Activated CD4-positive, alpha-beta memory T cell treated with anti-CD3 and anti-CD28 coated beads, Interleukin-2, amount 10 ng/mL, durations not matched to agents 7 days and 5 days (primary cell): ENCODE measurements at places on chromosomes 3 and 15. TPM values are rescaled to one million over a fixed set of nuclear protein-coding genes. Genes with fewer than 3 reads are reported as not detected.

NANOGP8 gene
- total RNA-seq, result not detected

- DNase-seq, result no peak
- H3K27ac ChIP-seq, result no peak overlapping the region
- peaks cover 5% of the 10 kb centered on the region for H3K4me1 ChIP-seq
- peaks cover 27% of the 10 kb centered on the region for H3K27me3 ChIP-seq
Measured at GRCh38 chr15:69027976-69028518, 13.6 kb downstream of the NOX5 start.

DNA sequence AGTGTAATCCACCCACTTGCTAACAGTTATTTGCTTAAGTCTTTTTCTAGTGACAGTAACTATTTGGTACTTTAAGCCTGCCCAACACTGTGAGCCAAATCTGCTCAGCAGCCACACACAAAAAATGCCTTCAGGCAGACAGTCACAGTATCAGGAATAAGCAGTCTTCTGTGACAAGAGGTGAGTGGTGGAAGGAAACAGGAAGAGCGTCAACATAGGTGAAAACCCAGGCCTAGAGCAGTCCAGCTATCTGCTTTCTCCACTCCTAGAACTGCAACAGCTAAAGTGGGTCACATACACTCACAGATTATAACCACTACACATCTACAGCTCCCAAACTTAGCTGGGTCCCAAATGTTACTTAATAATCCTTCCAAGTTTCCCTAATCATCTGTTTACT lies 213.7 kb downstream of the ZBTB20 start:
- DNase-seq, result no peak
- no peaks in the 10 kb centered on the region for H3K36me3 ChIP-seq
- no peak overlapping the region for H3K4me3 ChIP-seq

- no peaks in the 10 kb centered on the region for H3K4me1 ChIP-seq
- no peaks in the 10 kb centered on the region for H3K36me3 ChIP-seq
- H3K4me3 ChIP-seq, result no peak overlapping the region
Measured at GRCh38 chr15:33822479-33822878, 145.8 kb upstream of the CHRM5 start.

GRCh38 chr15:34101366-34102174 lies at the start of the genes EMC7 and PGBD4:
Gene EMC7, minus strand, starts transcription at chr15:34101862. Its CDS starts 23 bp downstream, at chr15:34101839.
Gene PGBD4, plus strand, starts transcription at chr15:34102083. Its CDS starts 449 bp downstream, at chr15:34102532.
- peaks cover 33% of the 10 kb centered on the region for H3K36me3 ChIP-seq
- H3K4me3 ChIP-seq, result peak within 1 kb of the TSS; percentile 96
- DNase-seq, result peak; percentile 100
- H3K27me3 ChIP-seq, result no peaks in the 10 kb centered on the region
- peaks cover 37% of the 10 kb centered on the region for H3K4me1 ChIP-seq
- peak within 1 kb of the TSS; percentile 90 for H3K27ac ChIP-seq

- peak overlapping the region; percentile 39 for H3K4me3 ChIP-seq
- H3K4me1 ChIP-seq, result peaks cover 68% of the 10 kb centered on the region
- H3K27ac ChIP-seq, result peak overlapping the region; percentile 77
- no peaks in the 10 kb centered on the region for H3K36me3 ChIP-seq
Measured at GRCh38 chr15:52256366-52256765, 39.2 kb downstream of the MYO5C start.

DNA sequence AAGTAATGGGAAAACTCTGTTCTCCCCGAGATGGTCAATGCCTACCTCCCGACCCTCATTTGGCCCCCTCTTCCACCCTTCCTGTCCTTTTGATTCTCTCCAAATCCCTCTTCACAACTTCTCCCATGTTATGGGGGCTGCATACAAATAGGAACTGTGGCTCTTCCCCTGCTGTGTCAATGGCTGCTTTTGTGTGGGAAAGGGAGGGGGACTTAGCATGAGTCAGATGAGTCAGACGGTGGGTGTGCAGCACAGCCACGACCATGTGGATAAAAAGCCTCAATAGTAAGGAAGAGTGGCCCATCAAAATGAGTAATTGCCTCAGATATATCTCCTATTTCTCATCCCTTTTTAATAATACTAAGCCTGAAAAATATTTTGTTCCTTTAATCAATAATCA lies 31.9 kb downstream of the SPATA16 start:
- no peak for DNase-seq
- no peaks in the 10 kb centered on the region for H3K4me1 ChIP-seq
- no peak overlapping the region for H3K4me3 ChIP-seq
- no peaks in the 10 kb centered on the region for H3K27me3 ChIP-seq
- no peak overlapping the region for H3K27ac ChIP-seq
- no peaks in the 10 kb centered on the region for H3K36me3 ChIP-seq

GRCh38 chr15:58988006-58988785 lies 733 bp downstream of the RNF111 start:
- H3K36me3 ChIP-seq, result peaks cover 32% of the 10 kb centered on the region
- peaks cover 47% of the 10 kb centered on the region for H3K4me1 ChIP-seq
- peak overlapping the region; percentile 80 for H3K27ac ChIP-seq
- DNase-seq, result peak; percentile 64
- H3K4me3 ChIP-seq, result peak overlapping the region; percentile 96

DNA sequence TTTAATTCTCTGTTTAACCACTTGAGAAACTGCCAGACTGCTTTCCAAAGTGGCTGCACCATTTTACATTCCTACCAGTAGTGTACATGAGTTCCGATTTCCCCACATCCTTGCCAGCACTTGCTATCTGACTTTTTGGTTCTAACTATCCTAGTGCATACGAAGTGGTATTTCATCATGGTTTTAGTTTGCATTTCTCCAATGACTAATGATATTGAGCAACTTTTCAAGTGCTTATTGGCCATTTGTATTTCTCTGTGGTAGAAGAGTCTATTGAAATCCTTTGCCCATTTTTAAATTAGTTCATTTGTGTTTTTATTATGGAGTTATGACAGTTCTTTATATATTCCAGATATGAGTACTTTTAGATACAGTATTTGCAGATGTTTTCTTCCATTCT lies 247.8 kb downstream of the GABRB3 start:
- no peak for DNase-seq
- no peak overlapping the region for H3K4me3 ChIP-seq

DNA sequence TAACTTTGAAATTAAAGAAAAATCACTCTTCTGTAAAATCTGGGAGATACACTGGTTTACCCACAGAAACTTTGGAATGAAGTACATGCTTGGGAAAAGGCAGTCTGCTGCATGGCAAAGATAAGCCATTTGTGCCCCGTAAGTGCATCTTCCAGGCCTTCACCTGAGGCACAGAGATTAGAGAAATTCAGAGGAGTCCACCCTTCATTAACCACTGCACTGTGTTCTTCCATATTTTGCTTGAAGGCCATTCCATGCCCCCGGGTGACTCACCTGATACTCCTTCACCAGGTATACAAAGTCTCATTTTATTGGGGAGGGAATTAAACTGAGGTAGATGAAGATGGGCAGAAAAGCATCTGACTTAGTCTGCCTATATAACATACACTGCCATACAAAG lies 53.0 kb downstream of the CMSS1 start:
- no peak for DNase-seq
- H3K4me1 ChIP-seq, result peaks cover 67% of the 10 kb centered on the region
- no peaks in the 10 kb centered on the region for H3K36me3 ChIP-seq
- H3K27me3 ChIP-seq, result peaks cover 9% of the 10 kb centered on the region
- H3K27ac ChIP-seq, result no peak overlapping the region
- H3K4me3 ChIP-seq, result no peak overlapping the region

- no peaks in the 10 kb centered on the region for H3K36me3 ChIP-seq
- H3K27me3 ChIP-seq, result peaks cover 31% of the 10 kb centered on the region
- no peaks in the 10 kb centered on the region for H3K4me1 ChIP-seq
- no peak for DNase-seq
- H3K27ac ChIP-seq, result no peak overlapping the region
Measured at GRCh38 chr15:66187271-66187670, 66.3 kb downstream of the MEGF11 start.

- H3K27ac ChIP-seq, result peak overlapping the region; percentile 90
- peaks cover 10% of the 10 kb centered on the region for H3K36me3 ChIP-seq
- DNase-seq, result peak; percentile 64
- peaks cover 23% of the 10 kb centered on the region for H3K27me3 ChIP-seq
- H3K4me3 ChIP-seq, result peak overlapping the region; percentile 93
Measured at GRCh38 chr3:143972155-143972504, 507 bp downstream of the DIPK2A start.

- H3K27me3 ChIP-seq, result no peaks in the 10 kb centered on the region
- H3K27ac ChIP-seq, result no peak overlapping the region
- no peaks in the 10 kb centered on the region for H3K4me1 ChIP-seq
- H3K36me3 ChIP-seq, result no peaks in the 10 kb centered on the region
Measured at GRCh38 chr3:61634678-61635077, 73.3 kb downstream of the PTPRG start.

GHSR gene
- total RNA-seq, result not detected

DNA sequence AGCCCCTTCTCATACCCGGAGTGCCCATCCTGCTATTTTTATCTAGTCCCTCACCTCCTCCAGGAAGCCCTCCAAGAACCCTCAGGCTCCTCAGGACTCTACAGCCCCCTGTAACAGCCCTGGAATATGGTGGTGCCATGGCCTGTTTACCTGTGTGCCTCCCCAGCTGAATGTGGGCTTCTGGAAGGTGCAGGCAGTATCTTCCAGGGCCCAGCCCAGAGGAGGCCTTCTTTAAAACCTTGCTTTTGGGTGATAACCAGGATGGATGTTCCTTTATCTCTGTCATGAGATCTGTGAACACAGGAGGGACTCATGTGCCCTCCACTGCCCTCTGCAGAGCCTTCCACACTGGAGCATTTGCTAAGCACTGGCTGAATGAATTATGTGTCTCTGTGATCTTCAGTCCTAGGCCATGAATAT lies 36.7 kb upstream of the MRPS22 start:
- no peak overlapping the region for H3K4me3 ChIP-seq
- peaks cover 2% of the 10 kb centered on the region for H3K27me3 ChIP-seq
- H3K36me3 ChIP-seq, result no peaks in the 10 kb centered on the region

EPHB3 gene
- total RNA-seq, result 0.71 TPM

MCF2L2 gene
- total RNA-seq, result 6.6 TPM

DNA sequence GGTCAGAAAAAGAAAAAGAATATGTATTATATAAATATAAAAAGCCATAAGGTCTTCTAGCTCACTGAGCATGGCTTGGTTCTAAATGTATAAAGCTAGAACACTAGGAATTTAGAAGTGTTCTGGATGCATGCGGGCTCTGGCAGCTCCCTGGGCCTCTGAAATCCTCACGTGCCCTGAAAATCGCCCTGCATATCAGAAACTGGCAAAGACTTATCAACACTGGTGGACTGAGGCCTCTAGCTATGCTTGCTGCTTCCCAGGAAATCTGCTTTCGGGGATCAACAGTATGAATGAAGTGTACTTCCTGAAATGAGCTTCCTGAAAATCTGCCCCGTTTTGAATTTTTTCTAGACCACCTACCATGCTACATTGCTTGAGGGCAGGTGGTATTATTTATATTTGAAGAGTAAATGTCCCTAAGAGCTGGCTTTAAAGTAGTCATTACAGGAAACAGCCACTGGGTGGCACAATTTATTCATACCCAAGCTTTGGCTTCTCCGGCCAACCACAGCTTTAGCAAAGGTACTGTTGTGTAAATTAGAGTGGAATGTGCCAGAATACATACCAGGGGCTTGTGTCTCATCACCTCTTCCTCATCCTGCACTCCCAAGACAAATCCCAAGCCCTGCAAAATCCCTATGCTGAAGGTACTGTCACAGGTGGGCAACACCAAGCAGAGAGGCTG lies 17.7 kb downstream of the CRTAP start:
- H3K4me3 ChIP-seq, result no peak overlapping the region
- peak; percentile 40 for DNase-seq
- peaks cover 4% of the 10 kb centered on the region for H3K4me1 ChIP-seq
- H3K27ac ChIP-seq, result no peak overlapping the region
- H3K36me3 ChIP-seq, result peaks cover 6% of the 10 kb centered on the region
